ENCODE measurements at places on chromosomes 16 and 17.

- DNase-seq = no peak
- peaks cover 45% of the 10 kb centered on the region for H3K4me1 ChIP-seq
- H3K36me3 ChIP-seq = peaks cover 8% of the 10 kb centered on the region
- H3K4me3 ChIP-seq = no peak overlapping the region
- H3K27ac ChIP-seq = no peak overlapping the region
Observed at GRCh38 chr17:28937044-28937729, 14.1 kb downstream of the PHF12 start.

- H3K27me3 ChIP-seq = peaks cover 3% of the 10 kb centered on the region
- DNase-seq = no peak
Observed at GRCh38 chr16:73094371-73094770, 46.4 kb upstream of the ZFHX3 start.

DNA sequence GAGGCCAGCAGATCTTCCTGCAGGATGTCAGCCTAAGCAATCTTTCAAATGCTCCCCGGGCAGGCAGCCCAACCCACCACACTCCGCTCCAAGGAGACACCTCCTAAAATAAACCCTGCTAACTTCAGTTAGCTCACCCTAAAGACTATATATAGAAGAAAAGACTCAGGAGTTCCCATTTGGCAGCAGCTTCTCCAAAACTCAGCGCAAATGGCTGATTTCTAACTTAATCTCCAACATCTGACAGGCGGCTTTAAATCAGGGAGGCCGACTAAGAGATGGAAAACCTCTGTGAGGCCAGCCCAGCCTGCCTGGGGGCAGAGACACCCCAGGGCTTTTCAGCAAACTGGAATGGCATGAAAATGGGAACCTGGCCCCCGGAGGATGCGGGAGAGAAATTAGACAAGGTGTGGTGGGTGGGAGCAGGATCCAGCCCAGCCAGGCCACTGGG, 91.6 kb downstream of the XYLT1 start:
- peaks cover 7% of the 10 kb centered on the region for H3K27me3 ChIP-seq
- peak overlapping the region; percentile 82 for H3K27ac ChIP-seq
- DNase-seq = no peak
- H3K4me3 ChIP-seq = peak overlapping the region; percentile 65
- H3K4me1 ChIP-seq = peaks cover 45% of the 10 kb centered on the region

GRCh38 chr17:57649191-57649590, 95.9 kb downstream of the CCDC182 start:
- H3K4me3 ChIP-seq = no peak overlapping the region
- H3K27me3 ChIP-seq = no peaks in the 10 kb centered on the region
- peaks cover 15% of the 10 kb centered on the region for H3K4me1 ChIP-seq
- no peak for DNase-seq

GRCh38 chr17:8940866-8941471, 24.5 kb downstream of the PIK3R5 start:
- H3K36me3 ChIP-seq = no peaks in the 10 kb centered on the region
- no peak overlapping the region for H3K27ac ChIP-seq
- H3K4me1 ChIP-seq = no peaks in the 10 kb centered on the region
- no peak for DNase-seq
- no peak overlapping the region for H3K4me3 ChIP-seq

GRCh38 chr17:60345233-60345632, 46.7 kb downstream of the USP32 start:
- H3K27ac ChIP-seq = no peak overlapping the region
- peaks cover 25% of the 10 kb centered on the region for H3K36me3 ChIP-seq
- H3K27me3 ChIP-seq = no peaks in the 10 kb centered on the region
- H3K4me3 ChIP-seq = no peak overlapping the region
- DNase-seq = no peak
- peaks cover 11% of the 10 kb centered on the region for H3K4me1 ChIP-seq

GRCh38 chr17:4771519-4772234, at the start of gene TM4SF5:
TSS of gene TM4SF5 (plus strand) at chr17:4771886. CDS start at chr17:4771923, 37 bp downstream.
- H3K27me3 ChIP-seq = peaks cover 22% of the 10 kb centered on the region
- DNase-seq = no peak
- peak within 1 kb of the TSS; percentile 53 for H3K27ac ChIP-seq
- no peaks in the 10 kb centered on the region for H3K36me3 ChIP-seq
- H3K4me3 ChIP-seq = peak within 1 kb of the TSS; percentile 15
- H3K4me1 ChIP-seq = no peaks in the 10 kb centered on the region

- no peak overlapping the region for H3K27ac ChIP-seq
- peaks cover 9% of the 10 kb centered on the region for H3K27me3 ChIP-seq
- DNase-seq = no peak
- H3K4me1 ChIP-seq = peaks cover 4% of the 10 kb centered on the region
Observed at GRCh38 chr17:36011201-36011600, 6.6 kb downstream of the CCL23 start.

DNA sequence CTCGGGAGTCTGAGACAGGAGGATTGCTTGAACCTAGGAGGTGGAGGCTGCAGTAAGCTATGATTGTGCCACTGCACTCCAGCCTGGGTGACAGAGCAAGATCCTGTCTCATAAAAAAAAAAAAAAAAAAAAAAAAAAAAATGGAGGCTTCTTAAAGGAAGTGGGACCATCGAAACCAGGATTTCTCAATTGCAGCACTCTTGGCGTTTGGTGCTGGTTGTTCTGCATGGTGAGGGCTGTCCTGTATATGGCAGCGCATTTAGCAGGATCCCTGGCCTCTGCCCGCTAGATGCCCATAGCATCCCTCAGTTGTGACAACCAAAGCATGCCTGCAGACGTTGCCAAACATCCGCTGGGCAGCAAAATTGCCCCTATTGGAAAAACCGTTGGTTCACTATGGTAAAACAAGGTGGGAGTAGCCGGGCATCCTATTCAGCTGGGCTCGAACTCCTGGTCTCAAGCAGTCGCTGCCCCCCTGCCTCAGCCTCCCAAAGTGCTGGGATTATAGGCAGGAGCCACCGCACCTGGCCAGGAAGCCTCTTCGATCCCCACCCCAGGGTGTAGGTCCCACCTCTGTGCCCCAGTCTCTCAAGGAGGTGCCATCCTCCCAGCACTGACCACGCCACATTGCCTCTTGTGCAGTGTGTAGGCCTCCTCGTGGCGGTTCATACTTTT, 6.5 kb upstream of the NPIPB7 start:
- no peaks in the 10 kb centered on the region for H3K27me3 ChIP-seq
- DNase-seq = no peak
- no peaks in the 10 kb centered on the region for H3K4me1 ChIP-seq
- H3K27ac ChIP-seq = no peak overlapping the region

- no peak overlapping the region for H3K4me3 ChIP-seq
- H3K4me1 ChIP-seq = no peaks in the 10 kb centered on the region
- no peaks in the 10 kb centered on the region for H3K27me3 ChIP-seq
- no peak overlapping the region for H3K27ac ChIP-seq
Observed at GRCh38 chr16:48596326-48596725, 13.7 kb downstream of the N4BP1 start.

GRCh38 chr16:20318006-20318405, 9.3 kb downstream of the GP2 start:
- no peak overlapping the region for H3K27ac ChIP-seq
- no peak for DNase-seq
- no peak overlapping the region for H3K4me3 ChIP-seq
- H3K4me1 ChIP-seq = no peaks in the 10 kb centered on the region
- H3K27me3 ChIP-seq = peaks cover 29% of the 10 kb centered on the region

- no peak overlapping the region for H3K4me3 ChIP-seq
- H3K27ac ChIP-seq = peak overlapping the region; percentile 39
- H3K4me1 ChIP-seq = peaks cover 17% of the 10 kb centered on the region
- no peak for DNase-seq
- peaks cover 14% of the 10 kb centered on the region for H3K36me3 ChIP-seq
Observed at GRCh38 chr16:81513204-81514040, 68.8 kb downstream of the CMIP start.

DNA sequence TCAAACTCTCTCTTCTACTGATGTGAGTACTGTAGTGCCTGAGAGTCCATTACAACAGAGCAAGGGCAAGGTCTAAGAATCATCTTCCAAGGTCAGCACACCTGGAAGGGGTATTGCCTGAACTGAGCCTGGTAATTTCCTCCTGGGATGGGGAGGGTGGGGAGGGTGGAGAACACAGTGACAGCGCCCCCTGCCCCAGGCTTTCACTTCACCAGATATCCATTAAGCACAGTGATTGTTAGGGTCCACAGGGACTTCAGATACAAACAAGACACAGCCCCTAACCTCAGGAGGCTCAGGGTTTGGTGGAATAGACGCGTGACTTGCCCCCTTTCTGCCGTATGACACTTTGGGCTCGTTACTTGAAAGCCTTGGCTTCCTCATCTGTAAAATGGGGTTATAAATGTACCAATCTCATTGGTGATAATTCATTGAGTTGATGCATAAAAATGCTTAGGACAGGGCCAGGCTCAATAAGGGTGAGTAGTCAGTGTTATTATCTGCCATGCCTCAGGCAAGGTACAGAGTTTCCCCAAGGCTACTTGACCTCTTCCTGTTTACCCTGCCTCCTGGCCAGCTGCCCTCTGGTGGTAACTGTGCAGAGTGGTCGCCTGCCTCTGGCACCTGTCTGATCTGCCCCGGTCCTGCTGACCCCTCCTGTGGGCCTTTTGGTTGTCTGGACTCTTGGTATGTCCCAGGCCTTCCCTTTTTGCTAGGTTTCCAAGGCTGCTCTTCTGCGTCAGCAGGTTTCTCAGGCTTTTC, 13.1 kb upstream of the BRD7 start:
- no peak overlapping the region for H3K4me3 ChIP-seq
- H3K27ac ChIP-seq = no peak overlapping the region
- H3K27me3 ChIP-seq = no peaks in the 10 kb centered on the region
- H3K4me1 ChIP-seq = peaks cover 17% of the 10 kb centered on the region
- H3K36me3 ChIP-seq = no peaks in the 10 kb centered on the region
- no peak for DNase-seq

Data from type B pancreatic cell (in vitro differentiated cells).